ENCODE measurements at places on chromosomes 6 and 20.

DNA sequence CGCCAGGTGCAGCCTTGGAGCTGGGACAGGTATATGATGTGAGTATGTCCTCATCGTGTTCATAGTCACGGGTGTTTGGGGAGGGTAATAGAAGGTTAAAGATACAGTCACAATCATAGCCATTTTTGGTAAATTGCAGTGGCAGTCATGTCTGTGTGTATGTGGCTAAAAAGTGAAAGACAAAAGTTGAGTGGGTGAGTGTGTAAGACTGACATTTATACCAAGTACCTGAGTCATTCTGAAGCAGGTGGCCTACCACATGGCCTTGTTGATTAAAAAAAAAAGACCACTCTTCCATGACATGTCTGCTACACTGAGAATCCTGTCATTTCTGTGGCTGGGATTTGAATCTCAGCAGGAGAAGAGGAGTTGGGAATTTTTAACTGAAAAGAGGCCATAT is 181.9 kb downstream of the SCP2D1 start:
- DNase-seq = no peak

DNA sequence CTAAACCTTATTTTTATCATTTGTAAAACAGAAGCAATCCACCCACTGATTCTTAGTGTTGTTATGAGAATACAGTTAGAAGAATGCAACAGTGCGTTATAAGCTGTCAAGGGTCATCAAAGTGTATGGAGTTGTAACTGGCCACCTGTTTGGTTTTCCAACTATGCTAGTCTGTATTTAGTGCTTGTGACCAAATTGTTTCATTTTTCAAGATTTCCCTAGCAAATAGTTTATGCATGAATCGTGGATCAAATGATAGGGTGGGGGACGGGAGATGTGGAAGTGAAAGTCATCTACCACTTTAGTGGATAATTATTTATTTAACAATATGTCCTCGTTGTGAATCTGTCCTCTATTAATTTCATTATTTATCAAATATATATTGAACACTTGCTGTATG is 175.4 kb upstream of the HDDC2 start:
- DNase-seq = no peak

DNA sequence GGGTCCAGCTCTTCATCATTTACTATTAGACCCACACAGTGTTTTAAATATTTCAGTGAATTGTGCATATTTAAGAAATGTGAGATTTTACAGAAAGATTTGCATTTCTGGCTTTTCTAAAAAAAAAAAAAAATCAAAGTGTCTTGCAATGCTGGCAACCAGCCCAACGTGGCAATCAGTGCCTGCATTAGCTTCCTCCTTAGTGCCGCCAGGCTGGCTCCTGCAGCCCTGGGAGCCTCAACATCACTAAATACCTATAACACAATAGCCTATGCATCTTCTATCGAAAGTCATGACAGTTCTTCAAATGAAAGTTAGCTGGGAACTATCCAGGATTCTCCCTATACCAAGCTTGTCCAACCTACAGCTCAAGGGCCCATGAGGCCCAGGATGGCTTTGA is 9.4 kb upstream of the CD93 start:
- no peak for DNase-seq

DNA sequence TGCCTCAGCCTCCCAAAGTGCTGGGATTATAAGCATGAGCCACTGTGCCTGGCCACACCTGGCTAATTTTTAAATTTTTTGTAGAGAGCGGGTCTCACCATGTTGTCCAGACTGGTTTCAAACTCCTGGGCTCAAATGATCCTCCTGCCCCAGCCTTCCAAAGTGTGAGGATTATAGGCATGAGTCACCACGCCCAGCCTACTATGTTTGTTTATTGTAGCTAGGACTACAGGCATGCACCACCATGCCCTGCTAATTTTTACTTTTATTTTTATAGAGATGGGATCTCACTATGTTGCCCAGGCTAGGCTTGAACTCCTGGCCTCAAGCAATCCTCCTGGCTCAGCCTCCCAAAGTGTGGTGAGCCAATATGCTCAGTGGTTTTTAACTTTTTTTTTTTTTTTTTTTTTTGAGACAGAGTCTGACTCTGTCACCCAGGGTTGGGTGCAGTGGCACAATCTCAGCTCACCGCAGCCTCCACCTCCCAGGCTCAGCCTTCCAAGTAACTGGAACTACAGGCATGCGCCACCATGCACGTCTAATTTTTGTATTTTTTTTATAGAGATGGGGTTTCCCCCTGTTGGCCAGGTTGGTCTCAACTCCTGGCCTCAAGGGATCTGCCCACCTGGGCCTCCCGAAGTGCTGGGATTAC is 12.0 kb upstream of the DDX43 start:
- DNase-seq = no peak

DNA sequence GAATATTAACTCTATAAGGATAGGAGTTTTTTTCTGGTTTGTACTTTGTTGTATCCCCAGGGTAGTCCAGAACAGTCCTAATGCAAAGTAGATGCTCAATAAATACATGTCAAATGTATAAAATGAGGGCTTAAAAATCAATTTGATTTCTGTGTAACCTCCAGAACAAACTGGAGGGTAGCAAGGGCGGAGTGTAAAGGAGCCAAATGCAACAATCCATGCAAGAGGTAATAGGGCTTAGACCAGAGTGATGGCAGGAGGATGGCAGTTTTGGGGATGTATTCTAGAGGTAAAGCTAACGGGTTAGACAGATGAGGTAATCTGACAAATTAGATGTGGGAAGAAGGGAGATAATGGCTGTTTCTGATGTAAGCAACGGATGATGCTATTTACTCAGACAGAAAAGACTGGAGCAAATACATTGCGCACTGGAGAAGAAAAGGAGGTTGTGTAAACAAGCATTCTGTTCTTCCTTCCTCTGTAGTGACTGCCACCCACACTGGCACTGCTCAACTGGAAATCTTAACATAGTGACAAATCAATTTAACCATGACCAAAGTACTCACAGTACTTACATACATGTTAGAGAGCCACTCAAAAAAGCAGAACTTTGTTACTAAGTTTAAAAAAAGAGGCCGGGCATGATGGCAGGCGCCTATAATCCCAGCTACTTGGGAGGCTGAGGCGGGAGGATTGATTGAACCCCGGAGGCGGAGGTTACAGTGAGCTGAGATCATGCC is 2.0 kb downstream of the ZNF318 start:
- no peak for DNase-seq

GRCh38 chr20:41509316-41510200 is 108.6 kb downstream of the CHD6 start:
- DNase-seq = no peak

DNA sequence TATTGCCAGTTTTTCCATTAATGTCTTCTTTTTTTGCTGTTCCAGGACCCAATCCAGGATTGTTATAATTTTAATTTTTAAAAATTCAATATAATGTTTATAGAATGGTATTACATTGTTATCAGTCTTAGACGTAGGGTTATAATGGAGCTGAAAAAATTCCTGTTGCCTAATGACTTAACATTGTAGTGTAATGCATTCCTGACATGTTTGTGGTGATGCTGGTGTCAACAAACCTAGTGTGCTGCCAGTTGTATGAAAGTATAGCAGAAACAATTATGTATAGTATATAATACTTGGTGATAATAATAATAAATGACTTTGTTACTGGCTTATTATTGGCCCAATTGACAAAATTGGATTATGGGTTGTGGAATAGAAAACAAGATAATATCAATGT is 30.4 kb downstream of the KIZ start:
- DNase-seq = no peak

GRCh38 chr6:150865406-150866146 is at the start of gene MTHFD1L:
TSS of gene MTHFD1L (plus strand) at chr6:150865702. CDS start at chr6:150865823, 121 bp downstream.
- DNase-seq = peak; percentile 37

GRCh38 chr6:88499845-88500699 is 333.9 kb upstream of the CNR1 start:
- no peak for DNase-seq

- DNase-seq = no peak
Observed at GRCh38 chr20:61443443-61444126, 191.5 kb downstream of the CDH4 start.

DNA sequence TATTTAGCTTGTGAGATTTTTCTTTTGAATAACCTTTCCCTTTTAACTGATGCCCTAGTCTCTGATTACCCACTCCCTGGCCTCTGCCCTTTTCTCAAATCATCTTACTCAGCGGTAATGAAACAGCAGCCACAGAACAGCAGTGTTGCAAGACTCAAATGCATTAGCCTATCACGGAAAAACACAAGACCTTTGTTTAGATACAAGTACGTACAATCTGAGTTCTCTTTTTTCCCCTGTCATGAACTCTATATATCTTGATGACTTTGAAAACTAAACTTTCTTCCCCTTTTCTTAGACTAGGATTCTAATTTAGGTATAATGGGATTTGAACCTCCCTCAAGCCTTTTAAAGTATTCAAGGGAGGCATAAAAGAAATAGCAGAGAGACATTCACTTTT is 1034.9 kb downstream of the EYS start:
- no peak for DNase-seq

DNA sequence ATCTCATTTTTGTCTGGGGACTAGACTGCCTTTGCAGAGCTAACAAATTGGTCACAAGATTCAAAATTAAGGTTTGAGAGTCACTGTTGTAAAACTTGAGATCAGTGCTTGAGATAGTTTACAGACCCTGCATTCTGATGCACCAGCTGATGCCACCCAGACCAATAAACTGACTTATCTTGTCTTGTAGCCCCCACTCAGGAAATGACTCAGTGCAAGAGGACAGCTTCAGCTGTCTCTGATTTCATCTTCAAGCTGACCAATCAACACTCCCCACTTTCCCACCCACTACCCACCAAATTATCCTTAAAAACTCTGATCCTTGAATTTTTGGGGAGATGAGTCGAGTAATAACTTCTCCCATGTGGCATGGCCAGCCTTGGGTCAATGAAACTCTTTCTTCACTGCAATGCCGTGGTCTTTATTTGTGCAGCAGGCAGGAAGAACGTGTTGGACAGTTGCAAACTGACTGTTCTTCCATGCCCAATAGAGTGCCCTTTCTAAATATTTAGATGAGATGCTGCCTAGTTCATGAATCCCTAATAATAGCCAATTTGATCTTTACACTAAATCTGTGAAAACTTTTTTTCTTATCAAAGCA is 48.3 kb upstream of the PROKR2 start:
- DNase-seq = no peak

GRCh38 chr20:17227669-17228623 is 1.1 kb downstream of the PCSK2 start:
- no peak for DNase-seq

DNA sequence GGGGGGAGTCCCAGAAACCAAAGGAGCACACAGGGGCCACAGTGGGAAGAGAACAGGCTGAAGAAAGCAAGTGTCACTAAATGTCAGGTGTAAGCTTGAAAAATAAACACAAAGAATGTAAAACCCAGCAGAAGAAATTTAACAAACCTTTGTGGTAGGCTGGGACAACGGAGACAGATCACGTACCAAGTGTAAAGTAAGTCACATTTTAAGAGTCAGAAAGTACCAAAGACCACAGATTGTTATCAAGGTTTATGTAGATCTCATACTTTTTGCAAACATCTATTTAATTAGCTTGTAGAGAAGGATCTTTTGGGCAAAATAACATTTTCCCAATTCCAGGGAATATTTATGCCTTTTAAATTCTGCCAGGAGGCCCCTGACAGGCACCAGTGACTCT is 1.6 kb downstream of the CLIC5 start:
- DNase-seq = no peak

GRCh38 chr6:160398674-160399271 is 50.6 kb downstream of the SLC22A3 start:
- no peak for DNase-seq

GRCh38 chr6:90082847-90083246 is 188.6 kb downstream of the GJA10 start:
- DNase-seq = no peak

DNA sequence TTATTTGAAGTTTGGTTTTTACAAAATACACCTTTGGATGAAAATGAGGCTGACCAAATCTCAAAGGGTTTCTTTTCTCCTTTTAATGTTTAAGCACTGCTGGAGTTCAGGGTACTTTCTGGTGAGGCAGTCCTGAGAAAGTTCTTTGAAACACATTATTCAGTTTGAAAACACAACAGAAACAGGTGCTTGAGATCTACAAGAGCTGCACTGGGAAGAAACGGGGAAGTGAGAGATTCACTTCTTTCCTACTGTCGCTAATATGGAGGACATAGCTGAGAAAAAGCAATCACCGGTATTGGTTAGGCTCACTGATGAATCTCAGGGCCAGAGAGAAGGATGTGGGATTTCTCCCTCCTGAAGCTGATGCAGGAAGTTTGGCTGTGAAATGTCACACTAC is 22.9 kb upstream of the TMEM170B start:
- DNase-seq = no peak

DNA sequence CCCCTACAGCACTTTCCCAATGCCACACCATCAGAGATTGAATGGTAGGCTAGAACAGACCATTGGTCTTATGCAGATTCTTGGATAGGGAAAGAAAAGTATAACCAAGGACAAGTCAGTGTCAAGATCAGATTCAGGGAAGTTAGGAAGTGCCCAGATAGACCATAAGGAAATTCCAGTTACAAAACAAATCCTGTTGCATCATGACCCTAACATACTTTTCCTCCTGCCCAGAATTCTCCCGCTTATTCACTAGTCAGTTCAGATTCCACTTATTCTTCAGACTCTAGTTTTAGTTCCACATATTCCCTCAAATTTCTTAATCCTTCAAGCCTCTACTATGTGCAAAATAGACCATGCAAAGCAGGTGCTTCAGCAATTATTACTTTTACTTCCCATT is 20.7 kb downstream of the METTL24 start:
- no peak for DNase-seq

DNA sequence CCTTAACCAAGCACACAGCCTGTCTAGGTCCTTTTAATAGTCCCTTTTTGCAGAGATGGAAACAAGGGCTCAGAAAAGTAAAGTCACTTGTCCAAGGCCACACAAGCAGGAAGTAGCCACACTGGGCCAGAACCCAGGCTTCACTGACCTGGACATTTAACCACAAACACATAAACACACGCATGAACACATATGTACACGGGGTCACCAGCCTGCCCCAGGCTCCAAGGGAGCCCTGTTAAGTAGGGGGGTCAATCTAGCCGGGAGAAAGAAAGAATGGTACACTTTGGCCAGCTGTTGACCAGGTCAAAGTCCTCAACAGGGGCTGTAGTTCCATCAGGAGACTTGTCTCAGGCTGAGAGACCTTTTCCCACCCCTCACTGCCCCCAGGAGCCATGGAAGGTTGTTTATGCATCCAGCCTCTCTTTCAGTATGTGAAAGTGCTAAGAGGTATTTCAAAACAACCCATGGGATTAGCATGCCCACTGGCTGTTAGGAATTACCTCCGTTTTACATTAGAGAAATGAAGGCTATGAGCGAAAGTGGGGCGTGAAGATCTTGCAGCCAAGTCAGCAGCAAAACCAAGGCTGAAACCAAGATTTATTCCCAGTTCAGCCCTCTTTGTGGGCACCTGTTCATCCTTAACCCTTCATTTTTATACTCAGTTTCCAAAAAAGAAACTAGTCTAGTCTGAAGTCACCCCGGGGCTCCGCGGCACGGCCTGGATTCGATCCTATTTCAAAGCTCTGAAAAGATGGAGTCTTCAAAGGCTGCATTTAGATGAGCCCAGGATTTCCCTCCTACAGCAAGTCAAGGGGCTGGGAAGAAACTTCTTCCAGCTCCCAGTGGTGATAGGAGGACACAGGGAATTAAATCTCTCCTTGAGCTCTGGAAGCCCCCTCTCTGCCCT is 9.8 kb downstream of the SDC4 start:
- no peak for DNase-seq

- DNase-seq = no peak
Observed at GRCh38 chr20:17648791-17649730, 33.0 kb downstream of the RRBP1 start.

- DNase-seq = no peak
Observed at GRCh38 chr6:11409371-11409770, 128.2 kb upstream of the TMEM170B start.
